ENCODE measurements at places on chromosomes 6 and 20.

DNA sequence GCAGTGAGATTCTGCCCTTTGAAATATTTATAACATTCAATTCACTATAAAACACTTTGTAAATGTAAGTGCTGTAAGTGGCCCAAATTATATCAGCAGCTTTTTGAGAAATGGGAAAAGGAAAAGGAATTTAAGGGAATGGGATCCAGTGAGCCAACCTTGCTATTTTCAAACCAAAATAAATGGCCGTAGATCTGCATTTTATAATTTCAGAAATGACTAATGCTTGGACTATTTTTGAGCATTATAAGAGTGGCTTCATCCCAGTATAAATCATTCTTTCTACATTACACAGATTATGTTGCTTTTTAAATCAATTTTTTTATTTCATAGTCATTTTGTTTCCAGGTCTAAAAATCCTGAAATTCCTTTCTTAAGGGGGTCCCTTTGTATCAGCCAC, 49.2 kb downstream of the ANKRD6 start:
- DNase-seq, result no peak

DNA sequence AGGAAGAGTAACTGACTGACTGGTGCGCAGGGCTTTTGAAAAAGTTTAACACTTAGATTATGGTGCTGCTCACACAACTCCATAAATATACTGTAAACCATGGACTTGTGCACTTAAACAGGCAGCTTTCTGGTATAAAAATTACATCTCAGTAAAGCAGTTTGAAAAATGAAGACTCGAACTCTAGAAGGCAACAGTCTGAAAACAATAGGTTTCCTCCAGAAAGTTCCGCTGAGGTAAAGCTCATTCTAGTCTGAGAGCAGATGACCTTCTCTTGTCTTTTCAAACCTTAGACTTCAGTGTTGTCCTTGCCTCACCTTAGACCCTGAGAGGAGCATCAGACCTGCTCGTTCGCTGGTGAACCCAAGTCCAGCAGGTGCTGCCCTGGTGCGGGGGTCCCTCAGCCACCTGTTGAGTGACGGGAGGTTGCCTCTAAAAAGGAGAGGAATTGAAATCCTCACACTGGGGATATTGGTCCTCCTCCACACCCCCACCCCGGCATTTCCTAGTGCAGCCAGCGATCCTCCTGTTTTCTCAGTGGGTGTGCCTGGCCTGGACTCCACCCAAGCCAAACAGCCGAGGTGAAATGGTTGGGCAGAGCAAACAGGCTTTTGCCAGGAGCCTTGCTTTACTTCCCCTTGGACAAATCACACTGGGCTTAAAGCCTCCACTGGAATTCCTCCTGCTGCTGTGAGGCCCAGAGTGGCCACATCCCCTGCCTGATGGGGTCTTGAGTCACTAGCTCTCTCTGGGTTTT, 14.7 kb upstream of the PYGB start:
- DNase-seq, result no peak

DNA sequence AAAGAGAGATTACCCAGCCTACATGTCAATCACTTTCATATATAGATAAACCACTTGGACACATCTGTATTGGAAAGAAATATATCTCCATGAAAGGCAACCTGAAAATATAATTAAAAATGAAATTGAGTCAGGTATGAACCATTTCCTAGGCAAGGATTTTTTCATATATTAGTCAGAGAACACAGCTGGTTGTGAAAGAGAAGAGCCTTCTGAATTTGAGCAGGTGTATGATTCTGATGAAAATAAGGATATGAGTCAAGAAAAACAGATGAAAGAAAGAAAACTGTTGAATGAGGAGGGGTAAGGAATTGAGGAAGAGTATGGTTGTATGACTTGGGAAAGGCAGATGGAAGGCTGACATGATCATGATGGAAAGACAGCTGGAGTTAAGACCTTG, 441.1 kb downstream of the HAO1 start:
- no peak for DNase-seq

DNA sequence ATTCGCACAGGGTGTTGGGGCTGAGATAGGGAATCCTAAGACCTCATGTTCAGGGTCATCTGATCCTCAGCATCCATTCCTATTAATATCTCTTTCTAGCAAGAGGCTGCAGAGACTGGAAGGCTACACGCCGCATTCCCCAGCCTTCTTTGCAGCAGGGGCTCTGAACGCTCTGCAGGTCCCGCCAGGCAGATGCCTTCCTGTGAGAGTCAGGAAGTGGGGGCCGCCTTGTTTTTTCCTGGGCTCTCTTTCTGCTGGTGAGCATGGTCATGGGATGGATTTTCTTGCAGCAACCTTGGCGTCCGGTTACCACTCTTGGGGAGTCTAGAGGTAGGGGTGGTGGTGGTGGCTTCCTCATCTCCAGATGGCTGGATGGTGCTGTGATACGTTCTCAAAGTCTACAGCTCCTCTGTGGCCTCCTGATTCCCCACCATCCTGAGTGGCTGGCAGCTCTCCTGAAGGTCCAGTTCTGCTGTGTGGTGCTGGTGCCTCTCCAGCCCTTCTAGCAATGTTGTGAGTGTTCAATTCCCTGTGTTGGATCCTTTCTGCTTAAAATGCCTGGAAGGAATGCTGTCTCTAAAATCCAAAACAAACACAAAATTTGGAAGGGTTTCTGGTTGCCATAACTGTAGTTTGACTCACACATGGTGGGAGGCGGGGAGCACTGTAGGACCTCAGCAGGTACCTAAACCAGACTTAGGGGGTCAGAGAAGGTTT, 111.9 kb downstream of the CEBPB start:
- DNase-seq, result no peak

- DNase-seq, result no peak
Observed at GRCh38 chr6:167058261-167058660, 59.1 kb downstream of the CEP43 start.

GRCh38 chr6:34576286-34576955, 20.3 kb upstream of the SPDEF start:
- DNase-seq, result no peak

DNA sequence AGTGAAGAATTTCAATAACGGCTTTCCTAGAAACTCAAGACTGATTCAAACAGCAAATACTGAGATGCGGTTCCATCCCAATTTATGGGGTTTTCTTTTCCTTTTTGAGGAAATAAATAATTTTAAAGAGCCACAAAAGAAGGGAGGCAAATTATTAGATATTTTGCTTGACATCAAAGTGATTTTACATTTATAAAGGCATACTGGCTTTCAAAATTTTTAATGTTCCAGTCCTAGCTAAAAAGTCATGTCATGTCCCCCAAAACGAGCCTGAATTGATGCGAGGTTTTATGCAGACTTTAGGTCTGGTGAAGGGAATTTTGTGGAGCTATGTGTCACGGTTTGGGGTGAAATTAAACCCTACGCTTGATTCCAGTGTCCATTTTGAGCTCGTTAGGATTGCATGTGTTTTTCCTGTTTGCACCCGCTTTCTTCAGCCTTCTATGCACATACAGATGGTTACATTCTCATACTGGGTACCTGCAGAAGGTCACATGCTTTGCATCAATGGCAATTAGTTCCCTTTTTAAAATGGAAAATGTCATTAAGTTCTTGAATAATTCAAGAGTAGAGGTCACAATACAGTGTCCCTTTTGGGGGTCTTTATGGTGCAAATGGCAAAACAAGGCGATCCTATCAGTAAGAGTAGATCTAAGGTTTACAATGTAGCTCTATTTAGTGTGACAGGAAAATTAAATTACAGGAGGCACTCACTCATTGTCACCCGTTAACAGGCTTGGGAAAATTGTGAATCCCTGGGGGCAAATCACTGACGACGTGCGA, 17.3 kb downstream of the FOXA2 start:
- DNase-seq, result no peak

Measured in CD4-positive, alpha-beta T cell treated with Interleukin-4 for 4 hours (primary cell).